T-helper 17 cell (primary cell): ENCODE measurements at places on chromosomes 11 and 22.
A peak's percentile ranks its signal among the peaks of the same experiment; 100 is the strongest.

- no peak for DNase-seq
Measured at GRCh38 chr11:132346558-132347148, 976.2 kb downstream of the NTM start.

GRCh38 chr22:23204541-23205157 lies 24.3 kb downstream of the BCR start:
- no peak for DNase-seq

GRCh38 chr11:111598559-111598958 lies 3.7 kb upstream of the SIK2 start:
- DNase-seq, result no peak

- DNase-seq, result no peak
Measured at GRCh38 chr11:83751041-83751440, 464.9 kb upstream of the CCDC90B start.

- no peak for DNase-seq
Measured at GRCh38 chr11:129720994-129721393, 94.7 kb upstream of the TMEM45B start.

DNA sequence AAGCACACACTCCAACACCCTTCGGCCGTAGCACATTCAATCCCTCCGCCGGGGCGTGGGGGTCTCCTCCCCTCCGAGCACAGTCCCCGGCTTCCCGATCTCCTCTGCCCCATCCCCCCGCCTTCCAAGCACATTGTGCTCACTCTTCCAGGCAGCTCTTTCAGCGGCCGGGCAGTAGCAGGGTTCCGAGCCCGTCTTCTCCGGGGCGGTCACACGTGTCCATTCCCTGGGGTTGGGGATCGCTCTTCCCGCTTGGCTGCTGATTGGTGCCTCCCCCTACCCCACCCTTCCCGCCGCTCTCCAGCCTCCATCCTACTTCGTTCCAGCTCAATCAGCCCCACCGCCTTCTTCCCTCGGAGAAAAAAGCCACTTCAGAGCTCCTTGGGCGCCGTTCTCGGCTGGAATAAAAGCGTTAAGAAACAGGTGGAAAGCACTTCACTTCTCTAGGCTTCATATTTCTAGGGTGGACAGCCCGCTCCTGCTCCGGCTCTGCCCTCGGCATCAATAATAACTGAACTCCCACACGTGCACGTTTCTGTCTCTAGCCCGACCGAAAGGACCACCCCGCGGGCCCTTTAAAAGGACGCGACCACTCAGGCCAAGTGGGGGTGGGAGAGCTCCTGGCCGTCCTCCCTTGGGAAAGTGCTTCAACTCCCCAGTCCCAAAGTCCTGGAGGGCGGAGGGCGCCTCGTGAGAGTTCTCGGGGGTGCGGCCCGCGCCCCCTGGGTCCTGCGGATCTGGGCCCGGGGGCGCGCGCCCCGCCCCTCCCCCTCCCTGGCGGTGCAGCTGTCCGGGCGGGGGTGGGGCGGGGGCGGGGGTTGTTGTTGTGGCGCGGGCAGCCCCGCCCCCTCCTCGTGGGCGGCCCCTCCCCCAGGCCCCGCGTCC lies 464 bp upstream of the CECR2 start:
- DNase-seq, result no peak

GRCh38 chr22:28283068-28283654 lies 364.1 kb upstream of the PITPNB start:
- DNase-seq, result no peak

- DNase-seq, result no peak
Measured at GRCh38 chr11:27525824-27526516, 19.4 kb upstream of the LIN7C start.

DNA sequence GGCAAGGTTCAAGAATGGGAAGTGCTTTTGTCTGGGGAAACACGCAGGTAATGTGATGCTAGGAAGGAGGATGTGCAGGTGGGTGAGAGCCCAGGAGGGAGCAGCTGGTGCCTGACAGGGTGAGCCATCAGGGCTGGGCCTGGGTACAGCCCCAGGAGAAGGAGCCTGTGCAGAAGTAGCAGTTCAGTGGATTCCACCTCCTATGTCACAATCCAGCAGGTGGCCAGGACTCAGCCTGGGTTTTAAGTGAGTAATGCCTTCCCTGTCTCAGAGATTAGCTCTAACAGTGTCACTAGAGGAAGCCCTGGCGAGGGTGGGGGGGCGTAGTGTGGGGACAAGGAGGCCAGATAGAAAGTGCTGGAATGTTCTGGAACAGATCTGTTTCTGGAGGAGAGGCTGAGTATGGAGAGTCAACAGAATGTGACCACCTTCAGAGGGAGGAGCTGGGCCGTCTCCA lies 8.1 kb downstream of the RIC8A start:
- DNase-seq, result no peak

DNA sequence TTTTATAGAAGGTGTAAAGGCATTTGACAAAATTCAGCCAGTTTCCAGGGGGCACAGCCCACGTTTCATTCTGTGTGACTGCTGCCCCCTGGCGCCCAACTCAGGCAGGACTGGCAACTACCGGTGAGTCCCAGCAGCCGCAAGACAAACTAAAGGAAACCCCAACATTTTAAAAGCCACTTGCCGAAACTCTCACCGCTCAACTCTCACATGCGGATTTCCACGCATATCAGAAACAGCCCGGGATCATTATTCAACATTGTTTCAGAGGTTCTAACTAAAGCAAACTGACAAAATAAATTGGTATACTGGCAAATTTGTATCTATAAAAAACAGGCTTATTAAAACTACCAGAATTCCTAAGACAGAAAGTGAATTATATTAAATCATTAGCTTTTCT lies 48.2 kb downstream of the MORC2 start:
- DNase-seq, result peak; percentile 65
